ENCODE measurements at places on chromosomes 13 and 19.

GRCh38 chr19:40465025-40465556 is 454 bp downstream of the BLVRB start:
- peak; percentile 66 for DNase-seq

DNA sequence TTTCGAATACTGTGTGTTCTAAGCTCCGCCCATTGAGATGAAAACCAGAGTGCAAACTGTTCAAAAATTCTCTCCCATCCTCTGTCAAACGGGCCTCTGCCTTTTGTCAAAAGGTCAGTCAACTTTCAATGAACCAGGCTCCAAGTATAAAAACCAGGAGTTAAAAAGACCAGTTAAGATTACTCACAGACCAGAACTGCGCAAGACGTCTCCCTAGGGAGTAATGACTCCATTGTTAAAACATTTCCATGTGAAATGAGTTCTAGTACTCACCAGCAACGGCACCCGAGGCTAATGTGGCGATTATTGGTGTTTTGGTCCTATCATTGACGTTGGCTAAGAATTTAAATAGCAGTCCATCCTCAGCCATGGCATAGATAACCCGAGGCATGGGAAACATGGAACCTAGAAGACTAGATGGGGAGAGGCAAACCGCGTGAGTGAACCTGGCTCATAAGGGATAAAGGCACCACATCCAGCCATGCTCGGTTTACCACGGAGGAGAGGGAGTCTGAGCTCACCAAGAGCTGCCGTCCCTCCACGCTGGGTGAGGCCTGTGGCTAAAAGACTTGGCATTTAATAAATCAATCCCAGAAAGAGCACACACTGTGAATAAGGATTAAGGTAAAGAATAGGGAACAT is 73.3 kb downstream of the SLC7A1 start:
- DNase-seq: no peak

GRCh38 chr13:66875264-66875663 is 354.9 kb downstream of the PCDH9 start:
- DNase-seq: no peak

DNA sequence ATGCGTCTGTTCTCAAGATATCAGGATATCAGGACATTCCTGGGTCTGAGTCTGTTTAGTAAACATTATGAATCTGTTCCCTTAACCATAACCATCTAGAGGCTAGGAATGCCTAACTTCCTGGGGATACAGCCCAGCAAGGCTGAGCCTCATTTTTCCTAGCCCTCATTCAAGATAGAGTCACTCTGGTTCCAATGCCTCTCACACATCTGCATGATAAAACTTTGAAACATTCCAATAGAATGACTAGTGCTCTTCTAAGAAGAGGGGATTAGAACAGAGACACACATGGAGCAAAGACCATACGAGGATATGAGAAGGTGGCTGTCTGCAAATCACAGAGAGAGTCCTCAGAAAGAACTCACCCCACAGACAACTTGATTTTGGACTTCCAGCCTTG is 20.6 kb upstream of the CABP5 start:
- DNase-seq: no peak

GRCh38 chr13:90908792-90909191 is 438.7 kb upstream of the MIR17HG start:
- DNase-seq: no peak

- DNase-seq: no peak
Observed at GRCh38 chr13:43697323-43697722, 89.4 kb downstream of the ENOX1 start.

DNA sequence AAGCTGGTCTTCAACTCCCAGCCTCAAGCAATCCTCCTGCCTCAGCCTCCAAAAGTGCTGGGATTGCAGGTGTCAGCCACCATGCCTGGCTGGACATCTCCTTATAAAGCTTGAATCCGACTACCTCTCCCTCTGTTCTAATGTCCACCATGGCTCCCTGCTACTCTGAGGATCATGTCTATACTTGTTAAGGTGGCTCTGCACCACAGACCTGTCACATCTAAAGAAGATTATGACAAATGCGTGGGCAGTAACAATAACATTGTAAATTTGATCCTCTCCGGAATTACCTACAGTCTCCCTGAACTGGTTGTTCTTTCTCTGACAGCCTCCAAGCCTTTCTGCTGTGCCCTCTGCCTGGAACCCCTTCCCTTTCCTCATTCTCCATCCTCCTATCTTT is 1.8 kb downstream of the NXNL1 start:
- no peak for DNase-seq

DNA sequence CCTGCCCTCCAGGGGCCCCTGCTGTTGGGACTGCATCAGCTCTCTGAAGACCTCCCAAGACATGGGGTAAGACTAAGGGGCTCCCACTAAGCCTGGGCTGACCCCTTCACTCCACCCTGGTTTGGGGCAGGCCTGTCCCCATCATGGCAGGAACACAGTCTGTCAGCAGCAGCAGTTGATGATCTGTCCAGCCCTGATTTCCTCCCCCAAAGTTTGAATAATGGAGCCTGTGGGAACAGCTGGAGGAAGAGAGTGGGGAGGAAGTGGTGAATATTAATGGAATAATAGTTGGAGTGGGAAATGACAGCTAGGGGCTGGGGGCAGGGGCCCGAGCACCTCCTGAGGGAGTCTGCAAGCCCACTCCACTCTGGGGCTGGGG is 1.3 kb upstream of the B3GNT8 start:
- no peak for DNase-seq

GRCh38 chr13:51928231-51928630 is 66.5 kb downstream of the CCDC70 start:
- DNase-seq: no peak

DNA sequence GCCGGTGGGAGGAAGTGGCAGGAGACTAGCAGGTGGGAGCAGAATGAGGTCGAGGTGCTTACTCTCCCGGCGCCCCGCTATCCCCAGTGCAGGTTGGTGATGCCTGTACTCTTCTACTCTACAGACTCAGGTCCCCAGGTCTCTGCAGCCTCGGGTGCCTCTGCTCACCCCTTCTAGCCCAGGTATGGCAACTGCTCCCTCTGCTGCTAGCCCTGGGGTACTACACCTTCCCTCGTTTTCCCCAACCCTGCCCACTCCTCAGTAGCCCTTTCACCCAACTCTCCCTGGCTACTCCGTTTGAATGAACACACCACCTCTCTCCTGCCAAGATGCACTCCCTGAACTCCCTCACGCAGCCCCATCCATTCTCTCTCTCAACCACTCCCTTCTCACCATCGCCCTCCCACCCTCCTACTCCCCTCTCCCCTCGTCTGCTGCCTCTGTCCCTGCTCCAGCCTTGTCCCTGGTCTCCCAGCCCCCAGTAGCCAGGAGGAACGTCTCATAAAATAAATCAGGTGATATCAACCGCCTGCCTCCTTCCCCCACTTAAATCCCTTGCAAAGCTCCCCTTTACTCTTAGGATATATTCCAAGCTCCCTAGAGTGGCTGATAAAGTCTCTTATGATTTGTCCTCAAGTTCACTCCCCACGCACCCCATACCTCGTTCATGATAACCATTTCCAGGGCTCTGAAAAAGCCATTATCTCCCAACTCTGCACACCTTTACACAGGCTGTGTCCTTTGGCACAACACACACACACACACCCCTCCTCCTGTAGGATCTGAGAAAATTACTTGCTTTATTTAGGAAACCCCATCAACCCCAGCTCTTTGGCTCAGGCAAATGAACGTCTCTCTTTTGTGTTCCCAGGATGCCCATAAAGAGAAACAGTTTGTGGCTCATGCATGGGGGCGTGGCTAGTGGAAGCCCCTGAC is 8.2 kb upstream of the MEIS3 start:
- DNase-seq: peak; percentile 69

DNA sequence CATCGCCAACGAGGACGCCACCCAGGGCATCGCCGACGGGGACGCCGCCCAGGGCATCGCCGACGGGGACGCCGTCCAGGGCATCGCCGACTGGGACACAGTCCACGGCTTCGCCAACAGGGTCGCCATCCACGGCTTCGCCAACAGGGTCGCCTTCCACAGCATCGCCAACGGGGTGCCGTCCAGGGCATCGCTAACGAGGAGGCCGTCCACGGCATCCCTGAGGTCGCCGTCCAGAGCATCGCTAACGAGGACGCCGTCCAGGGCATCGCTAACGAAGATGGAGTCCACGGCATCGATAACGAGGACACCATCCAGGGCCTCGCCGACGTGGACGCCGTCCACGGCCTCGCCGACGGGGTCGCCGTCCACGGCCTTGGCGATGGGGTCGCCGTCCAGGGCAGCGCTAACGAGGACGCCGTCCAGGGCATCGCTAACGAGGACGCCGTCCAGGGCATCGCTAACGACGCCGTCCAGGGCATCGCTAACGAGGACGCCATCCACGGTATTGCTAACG is 947.8 kb downstream of the TUBA3C start:
- no peak for DNase-seq

DNA sequence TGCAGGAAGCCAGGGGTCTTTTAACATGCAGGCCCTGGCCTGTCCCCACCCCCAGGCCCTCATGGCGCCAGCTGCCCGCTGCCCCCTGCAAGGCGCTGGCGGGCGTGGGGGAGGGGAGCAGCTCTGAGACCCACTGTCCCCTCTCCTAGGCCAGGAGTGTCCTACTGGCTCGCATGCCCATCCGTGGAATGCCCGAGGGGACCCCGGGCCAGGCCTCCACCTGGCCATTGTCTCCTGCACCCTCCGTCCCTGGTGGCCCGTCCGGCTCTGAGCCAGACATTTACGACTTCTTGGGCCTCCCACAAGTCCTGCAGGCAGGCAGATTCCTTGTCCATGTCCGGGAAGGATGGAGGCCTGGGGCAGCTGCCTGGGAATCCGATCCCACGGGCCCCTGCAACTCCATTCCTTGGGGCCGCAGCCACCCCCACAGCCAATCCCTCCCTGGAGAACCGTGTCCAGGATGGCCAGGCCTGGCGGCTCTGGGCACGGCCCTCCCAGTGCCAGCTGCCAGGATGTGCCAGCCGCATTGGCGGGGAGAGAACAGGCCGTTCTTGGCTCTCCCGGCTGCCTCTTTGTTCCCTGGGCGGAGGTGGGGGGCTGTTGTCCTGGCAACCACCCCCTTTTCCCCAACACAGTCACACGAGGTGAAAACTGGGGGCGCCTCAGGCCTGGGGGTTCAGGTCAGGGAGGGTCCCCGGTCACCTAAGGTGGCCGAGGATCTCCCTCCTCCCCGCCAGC is 10.5 kb upstream of the PLIN3 start:
- DNase-seq: no peak

DNA sequence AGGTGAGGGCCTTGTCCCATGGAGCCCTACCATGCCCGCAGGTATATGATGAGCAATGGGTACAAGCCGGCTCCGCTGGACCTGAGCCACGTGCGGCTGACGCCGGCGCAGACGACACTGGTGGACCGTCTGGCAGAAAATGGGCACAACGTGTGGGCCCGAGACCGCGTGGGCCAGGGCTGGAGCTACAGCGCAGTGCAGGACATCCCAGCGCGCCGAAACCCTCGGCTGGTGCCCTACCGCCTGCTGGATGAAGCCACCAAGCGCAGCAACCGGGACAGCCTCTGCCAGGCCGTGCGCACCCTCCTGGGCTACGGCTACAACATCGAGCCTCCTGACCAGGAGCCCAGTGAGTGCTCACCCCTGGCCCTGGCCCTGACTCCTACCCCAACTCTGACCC is 32.6 kb downstream of the RYR1 start:
- no peak for DNase-seq

DNA sequence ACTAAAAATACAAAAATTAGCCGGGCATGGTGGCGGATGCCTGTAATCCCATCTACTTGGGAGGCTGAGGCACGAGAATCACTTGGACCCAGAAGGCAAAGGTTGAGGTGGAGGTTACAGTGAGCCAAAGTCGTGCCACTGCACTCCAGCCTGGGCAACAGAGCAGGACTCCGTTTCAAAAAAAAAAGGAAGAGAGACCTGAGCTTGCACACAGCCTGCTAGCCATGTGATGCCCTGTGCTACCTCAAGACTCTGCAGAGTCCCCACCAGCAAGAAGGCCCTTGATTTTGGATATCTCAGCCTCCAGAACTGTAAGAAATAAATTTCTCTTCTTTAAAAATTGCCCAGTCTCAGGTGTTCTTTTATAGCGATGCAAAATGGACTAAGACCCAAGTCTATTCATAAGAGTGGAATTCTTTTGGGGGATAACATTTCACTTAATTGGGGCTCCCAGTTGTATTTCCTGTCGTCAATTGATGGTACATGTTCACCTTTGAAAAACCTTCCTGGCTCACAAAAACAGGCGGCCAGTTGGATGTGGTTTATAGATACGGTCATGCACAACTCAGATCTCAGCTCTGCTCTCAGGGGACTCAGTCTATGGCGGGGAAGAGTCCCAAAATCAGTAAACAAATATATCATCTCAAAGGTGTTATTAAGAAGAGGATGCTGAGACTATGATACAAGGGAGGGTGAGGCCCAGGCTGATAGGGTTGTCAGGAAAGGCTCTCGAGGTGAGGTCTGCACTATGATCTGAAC is 2.4 kb upstream of the CHERP start:
- no peak for DNase-seq

DNA sequence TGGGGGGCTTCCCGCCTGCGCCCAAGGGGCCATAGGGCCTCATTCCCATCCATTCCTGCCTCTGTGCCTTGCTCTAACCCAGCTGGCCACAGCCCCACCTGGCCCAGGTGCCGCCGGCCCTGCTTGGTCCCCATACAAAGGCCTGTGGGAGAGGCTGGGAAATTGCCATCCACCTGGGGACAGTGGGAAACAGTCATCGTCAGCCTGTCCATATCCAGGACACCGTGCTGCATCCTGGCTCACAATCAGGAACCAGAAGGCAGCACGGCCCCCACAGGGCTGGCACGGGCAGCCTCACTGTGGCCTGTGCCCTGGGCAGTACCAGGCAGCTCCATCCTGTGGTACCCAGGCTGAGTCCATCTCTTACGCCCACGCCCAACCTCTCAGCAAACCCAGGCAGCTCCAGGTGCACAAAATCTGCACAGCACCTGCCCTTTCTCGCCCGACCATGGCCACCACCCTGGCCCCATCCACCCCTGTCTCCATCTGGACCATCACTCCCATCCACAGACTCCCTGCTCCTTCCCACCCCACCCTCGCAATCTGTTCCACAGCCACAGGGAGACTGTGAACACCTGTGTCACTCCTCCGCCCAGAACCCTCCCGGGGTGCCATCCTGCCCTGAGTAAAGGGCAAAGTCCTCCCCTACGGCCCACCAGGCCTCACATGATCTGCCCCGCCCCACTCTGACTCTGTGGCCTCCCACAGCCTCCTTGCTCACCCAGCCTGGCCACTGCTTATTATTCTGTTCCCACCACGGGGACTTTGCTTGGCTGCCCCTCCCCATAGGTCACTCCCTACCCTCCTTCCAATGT is 21.1 kb upstream of the FBXO27 start:
- no peak for DNase-seq

DNA sequence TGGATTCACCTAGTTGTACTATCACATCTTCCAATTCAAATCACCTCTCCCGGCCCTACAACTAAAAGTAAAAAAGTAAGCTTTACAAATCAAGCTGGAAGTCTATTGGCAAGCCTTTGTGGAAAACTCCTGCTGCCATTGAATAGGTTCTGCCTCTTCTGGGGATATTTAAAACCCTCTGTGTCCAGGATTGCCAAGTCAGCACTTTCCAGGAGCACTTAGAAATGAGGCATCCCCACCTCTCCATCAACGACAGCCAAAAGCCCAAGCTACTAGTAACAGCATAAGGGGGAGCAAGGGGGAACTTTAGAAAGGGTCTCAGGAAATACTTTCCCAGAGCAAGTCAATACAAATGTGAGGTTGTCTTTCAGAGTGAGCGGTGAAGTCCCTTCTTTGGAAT is 85.0 kb upstream of the OBI1 start:
- no peak for DNase-seq

Data from ACHN (cell line).